Kidney (tissue), 22 donors: ENCODE measurements at places on chromosomes 11 and 22. TPM values are rescaled to one million over a fixed set of nuclear protein-coding genes. Genes with fewer than 3 reads are reported as not detected.

The CAT gene
- 84.4 TPM for total RNA-seq

GRCh38 chr22:38941488-38941987, 15.9 kb upstream of the APOBEC3A start:
- DNase-seq = peak; percentile 3

- DNase-seq = no peak
Measured at GRCh38 chr11:130979386-130979972, 63.2 kb upstream of the SNX19 start.

GRCh38 chr11:115126515-115127208, 377.6 kb downstream of the CADM1 start:
- no peak for DNase-seq

GRCh38 chr11:122176651-122177050, 60.6 kb upstream of the BLID start:
- DNase-seq = no peak
